ENCODE measurements at places on chromosomes 16 and 17.

DNA sequence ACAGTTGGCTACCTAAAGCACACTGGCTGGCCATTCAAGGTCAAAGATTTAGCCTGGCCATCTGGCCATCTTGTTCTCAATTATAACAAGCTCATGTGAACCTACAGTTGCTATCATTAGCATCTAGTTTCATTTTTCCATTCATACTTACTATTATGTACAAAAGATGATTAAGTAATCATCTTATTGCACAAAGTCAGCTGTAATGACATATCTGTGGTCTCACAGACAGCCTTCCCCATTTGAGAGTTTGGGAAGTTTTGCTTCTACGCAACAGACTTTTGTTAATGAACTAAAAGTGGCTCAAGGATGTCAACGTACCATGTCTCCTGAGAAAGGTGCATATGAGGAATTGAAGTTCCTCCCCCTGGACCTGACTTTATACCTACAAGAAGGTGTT, 51.3 kb downstream of the HS3ST3B1 start:
- DNase-seq = no peak

DNA sequence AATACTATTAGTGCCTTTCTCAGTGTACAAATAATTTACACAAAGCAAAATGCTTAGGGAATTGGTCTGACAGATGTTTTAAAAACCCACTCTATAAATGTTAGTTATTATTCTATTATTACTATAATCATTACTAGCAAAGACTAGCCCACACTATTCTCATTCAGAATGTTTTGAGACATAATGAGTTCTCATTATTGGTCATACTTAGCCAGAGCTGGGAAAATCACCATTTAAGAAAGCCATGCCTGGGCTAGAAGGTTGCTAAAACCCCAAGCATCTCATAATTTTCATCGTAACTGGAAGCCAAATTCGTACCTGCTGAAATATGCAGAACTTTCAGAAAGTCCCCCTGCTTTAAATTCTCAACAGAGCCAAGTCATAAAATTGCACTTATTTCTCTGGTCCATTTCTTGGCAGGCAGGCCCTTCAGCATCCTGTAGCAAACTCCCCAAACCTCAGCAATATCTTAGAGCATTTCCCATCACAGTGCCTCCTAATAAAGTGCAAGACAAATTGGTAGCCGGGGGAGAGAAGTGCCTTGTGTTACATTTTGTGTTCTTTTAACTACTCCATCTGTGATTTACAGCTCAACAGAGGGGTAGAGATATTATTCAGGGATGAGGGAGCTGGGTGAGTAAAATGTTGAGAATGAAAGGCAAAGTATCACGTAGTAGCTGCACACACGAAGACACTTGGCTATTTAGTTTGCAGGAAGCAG, 79.8 kb upstream of the ADAMTS18 start:
- no peak for DNase-seq

DNA sequence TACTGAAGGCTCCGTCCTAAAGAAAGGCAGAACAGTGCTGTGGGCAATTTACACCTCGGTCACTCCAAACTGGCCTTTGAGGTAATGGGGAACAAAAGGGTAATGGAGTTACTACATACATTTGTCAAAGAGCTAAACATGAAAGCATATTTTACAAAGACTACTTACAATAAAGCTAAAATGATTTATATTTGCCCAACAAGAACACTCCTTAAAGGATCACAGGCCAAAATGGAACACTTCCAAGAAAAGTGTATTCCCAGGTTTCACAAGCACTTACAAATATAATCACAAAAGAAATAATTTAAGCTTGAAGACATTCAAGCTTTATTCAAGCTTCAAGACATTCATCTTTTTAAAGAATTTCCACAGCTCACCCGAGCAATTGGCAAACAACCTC, 29.3 kb downstream of the C17orf67 start:
- DNase-seq = no peak

GRCh38 chr16:11725457-11725856, 17.2 kb downstream of the TXNDC11 start:
- no peak for DNase-seq

DNA sequence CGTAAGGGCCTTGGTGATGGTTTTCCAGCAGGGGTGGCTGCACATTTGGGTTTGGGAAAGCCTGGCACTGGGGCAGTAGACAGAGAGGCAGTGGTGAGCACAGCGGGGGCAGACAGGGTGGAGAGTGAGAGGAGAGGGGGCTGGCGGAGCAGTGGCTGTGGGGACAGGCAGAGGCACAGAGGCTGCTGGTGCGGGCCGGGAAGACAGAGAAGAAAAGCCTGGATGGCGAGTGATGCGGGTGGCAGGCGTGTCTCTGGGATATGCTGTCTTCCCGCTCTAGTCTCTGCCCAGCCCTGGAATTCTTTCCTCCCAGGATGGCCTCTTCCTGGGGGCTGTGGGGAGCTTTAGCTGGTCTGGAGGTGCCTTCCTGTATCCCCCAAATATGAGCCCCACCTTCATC, 16.9 kb downstream of the ITGAD start:
- no peak for DNase-seq

DNA sequence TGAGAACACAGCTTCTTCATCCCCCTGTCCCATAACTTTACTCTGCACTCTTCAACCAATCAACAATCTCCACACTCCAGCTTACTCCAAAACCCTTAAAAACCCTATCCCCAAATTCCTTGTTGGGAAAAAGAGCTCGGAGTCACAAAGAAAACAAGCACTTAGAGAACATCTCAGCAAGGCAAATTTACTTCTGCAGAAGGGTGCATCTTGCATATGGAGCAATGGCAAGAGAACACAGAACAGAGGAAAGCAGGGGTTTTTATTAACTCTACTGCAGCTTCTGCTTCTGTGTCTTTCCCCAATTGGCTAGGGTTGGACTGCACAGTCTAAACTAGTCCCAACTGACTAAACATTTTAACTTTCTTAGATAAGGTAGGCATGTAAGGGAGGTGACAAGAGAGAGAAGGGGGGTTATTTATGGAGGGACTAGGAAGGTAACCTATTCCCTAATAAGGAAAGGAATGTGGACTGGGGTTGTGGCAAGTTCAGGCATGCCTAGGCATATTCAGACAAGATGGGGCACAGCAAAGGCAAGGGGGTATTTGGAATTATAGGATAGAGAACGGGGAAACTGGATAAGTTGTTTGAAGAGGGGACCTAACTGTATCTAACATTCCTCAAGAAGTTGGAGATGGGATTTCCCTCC, 125.5 kb downstream of the CACNG3 start:
- DNase-seq = no peak
